ENCODE measurements at places on chromosomes 5 and 9. TPM values are rescaled to one million over a fixed set of nuclear protein-coding genes. Genes with fewer than 3 reads are reported as not detected.

The PRRX2 gene
- not detected for total RNA-seq

DNA sequence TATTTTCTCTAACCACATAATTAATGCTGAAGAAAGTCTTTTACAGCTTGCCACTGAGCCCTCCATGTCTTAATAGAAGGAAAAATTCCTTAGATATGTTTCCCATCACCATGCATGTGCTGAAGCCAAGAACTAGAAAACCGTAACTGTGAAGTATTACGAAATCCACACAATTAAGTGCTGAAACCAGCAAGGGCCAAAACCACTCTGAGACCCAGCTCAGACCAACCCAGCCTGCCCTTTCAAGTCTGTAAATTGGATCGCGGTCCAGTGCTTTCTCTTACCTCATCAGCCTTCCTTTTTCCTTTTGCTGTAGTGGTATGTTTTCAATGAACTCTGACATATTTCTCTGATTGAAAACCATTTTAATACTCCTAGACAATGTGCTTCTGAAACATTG, 26.3 kb downstream of the SEMA5A start:
- no peak for DNase-seq

DNA sequence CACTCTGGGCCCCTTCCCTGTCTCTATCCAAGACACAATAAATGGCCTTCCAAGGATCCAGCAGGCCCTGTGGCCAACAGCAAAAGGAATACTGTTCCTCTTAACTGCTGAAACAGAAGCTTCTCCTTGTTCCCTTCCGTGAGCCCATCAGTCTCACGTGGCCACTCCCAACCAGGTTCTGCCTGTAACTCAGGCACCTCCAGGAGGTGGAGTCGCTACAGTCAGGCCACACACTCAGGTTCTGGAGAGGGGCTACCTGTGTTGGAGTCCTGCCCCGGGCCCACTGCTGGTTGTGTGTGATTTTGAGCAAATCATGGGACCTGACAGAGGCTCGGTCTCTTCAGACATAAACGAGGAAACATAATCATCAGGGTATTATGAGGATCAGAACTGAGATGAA, 10.3 kb downstream of the FAT2 start:
- DNase-seq = no peak

DNA sequence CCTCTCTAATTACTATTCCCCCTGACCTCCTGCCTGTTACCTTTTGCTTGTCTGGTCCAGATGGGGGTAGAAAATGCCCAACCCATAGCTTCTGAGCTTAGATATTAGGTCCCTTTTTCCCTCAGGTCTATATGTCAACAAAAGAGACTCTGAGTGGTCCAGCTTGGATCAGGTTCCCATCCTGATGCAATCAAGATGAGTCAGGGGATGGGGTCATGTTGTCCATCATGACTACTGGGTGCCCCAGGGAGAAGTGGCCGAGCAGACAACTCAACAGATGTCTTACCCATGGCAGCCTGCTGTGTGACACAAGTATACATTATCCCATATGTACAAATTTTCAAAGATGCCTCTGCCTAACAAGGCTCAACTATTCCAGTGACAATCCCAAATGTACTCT, 9.1 kb upstream of the ANKH start:
- no peak for DNase-seq

DNA sequence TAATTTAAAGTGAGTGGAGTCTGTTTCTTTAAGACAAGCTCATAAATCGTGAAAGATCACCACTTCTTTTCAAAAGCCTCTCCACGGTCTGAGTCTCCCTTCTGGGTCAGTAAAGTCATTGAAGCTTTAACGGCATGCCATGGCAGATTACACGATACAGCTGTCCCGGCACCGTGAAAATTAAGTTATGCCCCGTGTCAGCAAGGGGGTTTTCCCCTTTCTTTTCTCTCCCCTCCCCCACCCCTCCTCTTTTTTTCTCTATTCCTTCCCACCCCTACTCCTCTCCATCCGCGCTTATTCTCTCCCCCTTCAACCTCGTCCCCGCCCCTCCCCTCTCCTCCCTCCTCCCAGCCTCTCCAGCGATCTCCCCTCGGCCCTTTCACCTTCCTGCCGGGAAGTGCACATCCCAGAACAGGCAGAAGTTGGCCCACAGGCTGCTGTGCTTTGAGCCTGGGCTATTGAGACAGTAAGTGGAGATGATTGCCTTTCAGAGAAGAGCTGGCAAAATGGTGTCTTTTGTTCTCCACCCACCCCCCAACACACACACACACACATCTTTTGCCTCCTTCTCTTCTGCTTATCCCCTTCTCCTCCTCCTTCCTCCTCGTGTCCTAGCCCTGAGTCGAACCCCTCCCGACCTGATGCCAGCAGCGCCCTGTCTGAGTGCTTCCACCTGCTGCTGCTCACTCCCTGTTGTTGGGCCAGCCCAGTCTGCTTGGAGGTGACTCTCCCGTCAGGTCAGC, 44.1 kb downstream of the GAS1 start:
- no peak for DNase-seq
